ENCODE measurements at places on chromosomes 5 and 9. TPM values are rescaled to one million over a fixed set of nuclear protein-coding genes. Genes with fewer than 3 reads are reported as not detected.

Gene EPB41L4B
- 30.3 TPM for total RNA-seq

Gene GOLGA1
- total RNA-seq = 9.7 TPM

Gene LRRC70
- 1.6 TPM for total RNA-seq

Gene SPAAR
- total RNA-seq = not detected

Gene CCL28
- 1.0 TPM for total RNA-seq

Gene PCDHA12
- total RNA-seq = under 0.01 TPM

Gene SEMA4D
- total RNA-seq = 6.1 TPM

Measured in bronchial epithelial cell (primary cell).